Tibial nerve (tissue), 4 donors: ENCODE measurements at places on chromosomes 6 and 20.
A peak's percentile ranks its signal among the peaks of the same experiment; 100 is the strongest.

- DNase-seq: no peak
Measured at GRCh38 chr20:43287637-43288036, 97.9 kb upstream of the PTPRT start.

DNA sequence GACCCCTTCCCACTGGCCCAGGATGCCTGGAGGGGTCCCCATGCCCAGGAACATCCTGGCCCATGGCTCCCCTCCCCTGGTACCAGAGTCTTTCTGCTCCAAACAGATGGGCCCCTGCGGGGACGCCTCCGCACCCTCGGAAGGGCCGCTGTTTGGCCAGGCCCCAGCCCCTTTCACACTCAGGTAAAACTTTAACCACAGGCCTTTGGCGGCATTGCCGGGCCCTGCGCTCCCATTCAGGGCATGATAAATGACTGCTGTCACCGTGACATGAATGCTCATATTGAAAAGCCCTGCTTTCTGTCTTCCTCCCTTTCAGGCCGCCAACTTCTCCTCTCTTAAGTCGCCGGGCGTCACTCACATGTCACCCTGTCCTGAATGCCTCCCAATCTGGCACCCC, 141.5 kb upstream of the TOP1 start:
- DNase-seq: no peak

- no peak for DNase-seq
Measured at GRCh38 chr6:15930207-15930606, 198.7 kb upstream of the MYLIP start.

DNA sequence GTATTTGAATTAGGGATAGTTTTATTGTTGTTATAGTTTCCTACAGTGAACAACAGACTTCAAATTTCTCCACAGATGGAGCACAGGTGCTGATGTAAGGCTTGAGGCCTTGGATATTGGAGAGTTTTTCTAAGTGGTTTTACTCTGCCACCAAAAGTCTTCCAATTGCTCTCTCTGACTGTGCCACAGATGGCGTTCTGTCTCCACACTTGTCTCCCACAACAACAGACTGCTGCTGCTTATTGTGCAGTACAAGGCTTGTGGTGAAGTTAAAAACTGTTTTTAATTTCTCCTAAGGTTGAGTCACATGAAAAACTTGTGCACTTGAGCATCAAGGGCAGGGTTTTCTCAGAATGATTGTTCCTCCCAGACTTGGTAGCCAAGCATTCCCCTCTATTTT, 460.9 kb upstream of the KHDRBS2 start:
- no peak for DNase-seq

- DNase-seq: no peak
Measured at GRCh38 chr6:1797801-1798200, 188.1 kb downstream of the FOXC1 start.

- DNase-seq: no peak
Measured at GRCh38 chr6:5208471-5208971, 52.2 kb downstream of the LYRM4 start.

DNA sequence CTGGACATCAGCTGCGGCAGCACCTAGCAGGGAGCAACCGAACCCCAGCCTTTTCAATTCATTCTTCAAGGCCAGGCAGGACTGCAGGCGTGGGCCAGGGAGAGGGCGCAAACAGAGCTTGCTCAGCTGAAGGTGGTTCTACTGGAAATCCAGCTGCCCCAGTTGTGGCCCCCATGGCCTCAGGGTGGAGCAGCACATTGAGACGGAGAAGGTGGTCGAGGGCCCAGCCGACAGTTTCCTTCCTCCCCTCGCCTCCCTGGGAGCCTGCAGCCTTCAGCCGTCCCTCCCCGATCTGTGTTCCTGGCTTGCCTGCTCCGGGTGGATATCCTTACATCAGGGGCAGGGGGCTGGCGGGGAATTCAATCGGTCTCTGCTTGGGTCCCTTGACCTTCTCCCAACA, 217.8 kb downstream of the ANKRD60 start:
- DNase-seq: no peak

- DNase-seq: no peak
Measured at GRCh38 chr6:43020847-43021246, 576 bp upstream of the RRP36 start.

DNA sequence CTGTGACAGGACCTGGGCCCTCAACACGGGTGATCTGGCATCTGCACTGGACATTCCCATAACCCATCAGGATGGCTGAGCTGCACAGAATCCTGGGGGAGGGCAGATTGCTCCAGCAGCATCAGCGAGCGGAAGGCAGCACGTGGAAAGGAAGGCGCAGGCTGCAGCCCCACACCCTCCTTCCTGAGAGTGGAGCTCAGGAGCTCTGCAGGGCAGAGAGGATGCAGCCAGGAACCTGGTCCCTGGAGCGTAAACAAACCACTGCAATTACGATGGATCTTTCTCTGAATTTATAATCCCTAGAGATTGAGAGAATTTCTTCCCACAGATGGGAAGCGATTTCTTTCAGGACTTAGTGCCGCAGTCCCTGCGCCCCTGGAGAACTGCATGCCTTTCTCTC, 39.7 kb upstream of the EMILIN3 start:
- DNase-seq: no peak

DNA sequence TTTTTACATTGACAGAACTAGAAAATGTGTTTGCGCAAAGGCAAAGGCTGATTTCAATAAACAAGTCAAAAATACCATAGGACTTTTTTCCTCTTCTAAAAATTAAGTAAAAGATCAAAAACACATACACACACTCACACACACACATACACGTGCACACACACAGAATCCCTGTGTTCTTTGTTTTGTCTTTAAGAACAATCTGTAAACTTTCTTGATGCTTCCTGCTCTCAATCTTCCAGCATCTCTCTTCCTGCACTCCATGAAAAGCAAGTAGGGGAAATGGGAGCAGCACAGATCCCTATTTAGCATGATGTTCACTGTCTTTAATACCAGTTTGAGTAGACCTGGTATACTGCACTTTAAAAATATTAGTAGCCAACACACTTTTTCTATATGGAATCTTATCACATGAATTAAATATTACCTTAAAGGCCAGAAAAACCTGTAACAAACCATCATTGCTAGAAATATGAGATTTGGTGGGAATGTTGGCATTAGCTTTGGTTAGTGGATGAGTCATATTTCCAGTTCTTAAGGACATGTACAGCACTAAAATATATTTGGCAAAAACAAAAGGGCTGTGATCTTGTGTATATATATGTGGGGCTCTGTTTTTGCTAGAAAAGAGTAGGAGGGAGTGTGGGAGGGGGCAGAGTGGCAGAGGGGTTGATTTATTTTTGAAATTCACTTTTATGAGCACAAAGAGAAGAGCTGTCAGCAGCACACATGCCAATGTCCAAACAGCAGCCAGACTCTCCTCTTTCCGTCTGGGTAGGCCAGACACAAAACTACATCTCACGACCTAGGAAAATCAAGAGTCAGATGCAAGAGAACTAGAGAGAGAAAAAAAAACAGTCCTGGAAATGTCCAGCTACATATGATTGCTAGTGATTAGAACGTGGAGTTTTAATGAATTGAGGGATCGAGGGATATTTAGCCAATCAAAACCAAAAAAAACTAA, 4.6 kb downstream of the PTPRK start:
- DNase-seq: no peak

DNA sequence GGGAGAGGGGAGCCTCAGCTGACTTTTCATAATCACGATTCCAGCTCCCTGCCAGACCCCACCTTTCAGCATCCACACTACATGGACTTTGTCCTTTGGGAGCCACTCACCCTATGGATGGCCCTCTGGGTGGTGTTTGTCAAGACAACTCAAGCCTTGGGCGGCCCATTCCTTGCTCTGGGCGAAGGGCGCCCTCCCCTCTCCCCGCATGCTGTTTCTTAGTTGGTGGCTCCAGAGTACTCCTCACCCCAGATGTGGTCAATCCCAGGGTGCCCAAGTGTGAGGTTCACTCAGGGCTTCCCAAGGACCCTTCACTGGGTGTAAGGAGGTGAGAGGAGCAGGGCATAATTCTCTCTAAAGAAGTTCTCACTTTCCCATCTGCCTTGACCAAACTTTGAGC, 710.0 kb downstream of the QKI start:
- no peak for DNase-seq

DNA sequence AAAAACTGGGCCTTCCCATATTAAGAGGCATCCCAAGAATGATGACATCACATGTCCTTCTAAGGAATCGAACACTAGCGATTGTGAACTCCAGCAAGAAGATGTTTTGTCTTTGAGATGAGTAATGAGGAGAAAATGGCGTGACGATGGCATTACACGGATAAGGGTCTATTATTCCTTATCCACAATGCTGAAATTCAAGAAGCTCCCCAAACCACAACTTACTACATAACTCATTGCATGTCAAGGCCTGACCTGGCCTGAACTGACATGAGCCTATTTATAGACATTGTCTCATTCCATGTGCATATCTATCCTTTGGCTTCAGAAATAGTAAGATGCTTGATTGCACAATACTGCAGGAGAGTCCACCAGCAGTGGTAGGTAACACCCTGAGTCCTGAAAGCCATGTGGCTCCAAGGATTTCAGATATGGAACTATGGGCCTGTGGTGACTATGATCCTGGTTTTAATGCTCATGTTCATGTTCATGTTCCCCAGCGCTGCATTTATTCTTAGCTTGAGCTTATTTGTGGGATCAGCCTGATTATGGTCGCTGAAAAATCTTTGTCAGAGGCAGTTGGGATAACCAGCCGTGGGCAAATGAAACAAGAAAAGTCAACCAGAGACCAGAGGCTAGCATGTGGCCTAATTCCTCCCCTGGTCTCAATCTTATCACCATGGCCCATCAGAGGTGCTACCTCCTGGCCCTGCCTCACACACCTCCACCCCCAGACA, 183.2 kb upstream of the JARID2 start:
- no peak for DNase-seq

DNA sequence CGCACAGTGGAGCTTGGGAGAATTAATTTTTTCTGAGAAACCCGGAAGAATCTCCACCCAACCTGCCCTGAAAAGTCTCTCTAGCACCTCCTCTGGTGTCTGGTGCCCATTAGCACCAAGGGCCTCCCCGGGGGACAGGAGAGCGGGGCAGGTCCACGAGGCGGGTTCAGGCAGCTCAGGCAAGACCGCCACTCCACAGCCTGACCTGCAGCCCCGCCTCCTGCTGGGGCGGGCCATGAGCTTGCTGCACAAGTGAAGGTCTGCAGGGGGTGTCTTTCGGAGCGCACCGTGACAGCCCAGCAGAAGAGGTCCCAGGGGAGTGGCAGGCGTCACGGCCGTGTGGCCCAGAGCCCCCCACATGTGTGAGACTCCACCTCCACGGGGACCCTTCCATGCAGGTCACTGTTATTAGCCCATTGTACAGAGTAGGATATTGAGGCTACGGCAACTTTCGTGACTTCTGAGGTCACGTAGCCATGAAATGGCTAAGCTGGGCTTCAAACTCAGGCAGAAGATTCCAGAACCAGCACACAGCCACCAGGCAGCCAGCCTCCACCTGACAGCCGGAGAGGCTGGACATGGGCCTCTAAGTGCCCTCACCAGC, 63.9 kb upstream of the SLCO4A1 start:
- DNase-seq: no peak

GRCh38 chr20:60213126-60213893, 255.1 kb downstream of the CDH26 start:
- no peak for DNase-seq

DNA sequence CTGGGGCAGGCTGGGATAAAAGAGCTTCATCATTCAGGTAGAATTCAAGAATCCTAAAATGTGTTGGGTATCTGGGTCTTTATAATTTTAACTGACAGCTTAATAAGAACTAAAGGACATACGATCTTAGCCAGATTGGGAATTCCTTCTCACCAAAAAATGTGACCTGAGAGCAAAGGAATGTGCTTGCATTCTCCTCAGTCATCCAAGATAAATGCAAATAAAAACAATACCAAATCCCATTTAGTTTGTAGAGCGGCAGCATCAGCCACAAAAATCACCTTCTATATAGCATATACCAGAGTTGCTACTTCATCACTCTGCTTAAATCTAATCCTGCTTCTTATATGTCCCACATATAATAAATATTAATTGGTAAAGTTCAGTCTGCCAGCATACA, 16.9 kb downstream of the USP49 start:
- no peak for DNase-seq

DNA sequence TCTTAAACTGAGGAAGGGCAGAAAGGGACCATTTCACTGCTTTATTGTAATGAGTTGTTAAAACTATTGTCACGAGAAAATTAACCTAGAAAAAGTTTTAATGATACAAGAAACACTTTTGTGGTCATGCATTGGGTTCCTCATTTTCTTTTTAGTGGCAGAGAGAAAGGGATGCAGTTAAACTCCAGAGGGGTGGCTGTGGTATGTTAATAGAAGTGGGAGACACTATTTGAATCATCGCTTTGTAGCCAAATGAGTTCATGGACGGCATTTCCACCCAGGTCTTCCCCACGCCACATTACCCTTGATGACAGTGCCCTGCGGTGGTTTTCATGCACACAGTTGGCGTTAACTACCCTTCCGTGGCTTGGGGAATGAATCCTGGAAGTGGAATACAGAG, 235.6 kb downstream of the PLCB1 start:
- DNase-seq: no peak

DNA sequence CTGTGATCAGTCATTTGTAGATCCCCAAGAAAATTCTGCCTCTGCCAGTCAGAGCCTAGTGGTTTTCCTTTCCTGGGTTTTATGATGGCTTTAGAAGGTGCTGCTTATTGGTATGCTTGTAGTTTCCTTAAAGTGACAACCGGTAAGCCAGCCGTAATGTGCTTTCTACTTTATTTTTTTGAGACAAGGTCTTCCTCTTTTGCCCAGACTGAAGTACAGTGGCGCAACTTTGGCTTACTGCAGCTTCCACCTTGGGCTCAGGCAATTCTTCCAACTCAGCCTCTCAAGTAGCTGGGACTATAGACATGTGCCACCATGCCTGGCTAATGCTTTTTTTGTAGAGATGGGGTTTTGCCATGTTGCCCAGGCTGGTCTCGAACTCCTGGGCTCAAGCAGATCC, 23.5 kb downstream of the MCM8 start:
- no peak for DNase-seq

DNA sequence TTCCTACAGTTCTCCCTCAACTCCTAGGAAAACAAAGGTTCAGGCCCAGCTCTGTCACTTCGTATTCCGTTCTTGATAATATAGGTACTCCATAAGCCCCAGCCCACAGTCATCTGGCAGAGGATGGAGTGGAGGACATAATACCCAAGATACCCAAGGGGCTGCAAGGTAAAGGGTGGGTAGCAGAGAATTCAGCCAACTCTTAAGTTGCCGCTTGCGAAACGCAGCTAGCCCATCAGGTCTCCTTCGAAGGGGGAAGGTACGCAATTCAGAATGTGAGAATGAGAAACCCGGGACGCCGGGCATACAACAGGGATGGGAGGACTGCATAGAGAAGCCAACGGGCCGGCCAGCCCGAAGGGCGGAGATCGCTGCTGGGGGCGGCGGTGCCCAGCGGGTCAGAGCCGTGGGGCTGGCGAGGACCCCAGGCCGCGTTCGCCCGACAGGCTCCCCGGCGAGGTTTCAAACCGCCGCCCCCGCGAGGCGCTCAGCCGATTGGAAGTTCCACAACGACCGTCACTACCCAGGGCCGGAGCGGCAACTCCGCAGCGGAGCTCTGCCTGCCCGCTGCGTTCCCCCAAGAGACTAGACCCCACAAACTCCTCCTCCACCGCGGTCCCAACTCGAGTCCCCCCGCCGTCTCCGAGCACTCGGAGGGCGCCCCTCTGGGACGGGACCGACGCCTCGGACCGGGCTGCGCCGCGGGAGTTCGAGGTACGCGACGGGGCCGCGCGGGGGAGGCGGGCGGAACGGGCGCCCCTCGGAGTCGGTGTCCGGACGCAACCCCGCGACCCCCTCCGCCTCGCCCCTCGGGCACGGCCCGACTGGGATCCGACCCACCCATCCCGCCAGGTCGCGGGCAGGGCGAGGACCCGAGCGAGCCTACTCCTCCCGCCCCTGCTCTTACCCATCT, 911 bp downstream of the CDK19 start:
- peak; percentile 26 for DNase-seq
